Gastroesophageal sphincter (tissue), 4 donors: ENCODE measurements at places on chromosomes 2 and 18. TPM values are rescaled to one million over a fixed set of nuclear protein-coding genes. Genes with fewer than 3 reads are reported as not detected.
A peak's percentile ranks its signal among the peaks of the same experiment; 100 is the strongest.

Gene FAHD2B
- total RNA-seq = 12.1 TPM

Gene ALPP
- not detected for total RNA-seq

Gene HDAC4
- total RNA-seq = 41.3 TPM

Gene PROM2
- 2.3 TPM for total RNA-seq

Gene TGFA
- total RNA-seq = 5.0 TPM

Gene WDR54
- total RNA-seq = 12.4 TPM

Gene IL1RL2
- total RNA-seq = 0.40 TPM

Gene KYNU
- total RNA-seq = 0.27 TPM

Gene SLC4A3
- 30.6 TPM for total RNA-seq

Gene ITPRIPL1
- total RNA-seq = 0.27 TPM

- ATAC-seq = no peak
These were observed 97.5 kb upstream of the KCNJ3 start for GRCh38 chr2:154600927-154601494.

DNA sequence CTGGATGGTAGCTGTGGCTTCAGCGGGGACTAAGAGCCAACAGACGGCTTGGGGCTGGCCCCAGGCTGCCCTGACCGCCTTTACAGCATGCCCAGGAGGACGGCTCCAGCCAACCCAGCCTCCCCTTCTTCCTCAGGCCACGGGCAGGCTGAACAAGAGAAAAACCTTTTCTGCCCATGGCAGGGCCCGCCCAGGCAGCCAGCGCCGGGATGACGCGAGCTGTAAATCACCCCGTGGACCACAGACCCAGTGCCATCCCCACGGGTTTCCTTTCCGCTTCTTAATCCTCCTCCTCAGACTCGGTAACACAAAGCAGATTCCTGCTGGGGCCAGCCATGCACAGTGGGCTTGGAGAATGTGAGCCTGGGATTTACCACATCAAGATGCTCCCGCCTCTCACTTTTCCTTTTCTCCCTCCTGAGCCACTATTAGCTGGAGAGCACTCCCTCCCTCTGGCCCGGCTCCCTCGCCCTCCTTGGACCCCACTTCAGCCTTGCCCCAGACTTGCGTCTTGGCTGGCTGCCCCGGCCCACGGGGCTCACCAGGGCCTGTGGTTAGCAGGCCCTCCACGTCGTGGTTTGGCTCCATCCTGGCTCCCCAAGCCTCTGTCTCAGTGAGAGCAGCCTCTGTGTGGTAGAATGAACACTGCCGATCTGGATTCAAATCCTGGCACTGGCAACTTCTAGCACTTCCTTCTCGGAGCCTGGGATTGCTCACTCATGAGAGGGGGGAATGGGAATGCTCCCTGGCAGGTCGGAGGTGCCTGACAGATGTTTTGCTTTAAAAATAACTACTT lies 31.4 kb downstream of the ATOH8 start:
- peak; percentile 73 for ATAC-seq

DNA sequence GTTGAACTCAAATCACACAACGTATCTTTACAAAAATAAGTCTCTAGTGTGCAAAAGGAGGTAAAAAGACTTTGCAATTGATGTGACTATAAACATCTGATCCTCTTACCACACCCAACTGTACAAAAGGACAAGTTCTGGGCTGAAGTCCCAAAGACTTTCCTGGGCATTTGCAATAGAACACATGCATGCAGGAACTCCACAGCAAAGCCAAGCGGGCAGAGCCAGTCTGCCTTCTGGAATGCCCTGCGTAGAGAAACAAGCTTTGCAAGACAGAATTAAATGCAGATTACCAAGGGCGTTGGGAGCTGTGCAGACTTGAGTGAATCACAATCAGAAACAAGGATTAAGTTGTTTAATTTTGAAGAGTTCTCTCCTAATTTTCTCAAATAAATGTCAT lies 208.4 kb upstream of the ZNF521 start:
- no peak for ATAC-seq

DNA sequence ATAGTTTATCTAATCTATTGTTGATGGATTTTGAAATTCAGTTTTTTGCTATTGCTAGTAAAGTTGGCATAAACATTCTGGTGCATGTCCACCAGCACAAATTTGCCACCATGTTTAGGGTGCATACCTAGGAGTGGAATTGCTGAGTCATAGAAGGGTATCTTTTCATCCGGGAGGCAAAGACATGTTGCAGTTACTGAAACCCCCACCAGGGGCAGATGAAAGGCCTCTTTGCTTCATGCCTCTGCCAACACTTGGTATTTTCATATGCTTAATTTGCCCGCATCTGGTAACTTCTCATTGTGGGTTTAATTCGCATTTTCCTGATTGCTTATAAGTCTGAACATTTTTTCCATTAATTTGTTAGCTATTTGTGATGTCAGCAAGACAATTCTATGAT lies 8.2 kb downstream of the DCC start:
- ATAC-seq = no peak

DNA sequence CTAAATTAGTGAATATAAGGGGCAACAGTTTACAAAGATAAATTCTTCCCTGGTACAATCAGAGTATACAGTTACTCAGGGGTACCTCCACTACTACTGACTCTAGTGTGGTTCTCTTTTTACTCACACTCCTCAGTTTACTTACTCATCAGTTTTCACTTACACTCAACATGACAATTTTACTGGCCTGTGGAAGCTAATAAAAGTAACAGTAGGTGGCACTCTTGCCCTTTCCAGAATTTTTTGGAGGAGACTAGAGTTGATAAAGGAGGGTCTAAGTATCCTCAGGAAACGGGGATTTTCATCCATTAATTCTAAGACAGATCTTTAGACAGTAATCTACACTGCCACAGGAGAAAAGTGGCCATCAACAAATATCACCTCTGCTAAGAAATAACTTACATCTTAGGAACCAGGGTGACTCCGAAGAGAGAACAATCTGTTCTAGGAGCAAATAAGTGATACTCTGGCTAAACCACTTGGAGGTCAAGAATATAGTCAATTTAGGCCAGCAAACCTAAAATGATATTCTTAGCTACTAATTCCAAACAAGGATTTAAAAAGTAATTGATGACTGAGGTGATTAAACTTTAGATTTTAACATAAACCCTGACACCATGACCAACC lies 61.3 kb downstream of the ATL2 start:
- ATAC-seq = peak; percentile 37

DNA sequence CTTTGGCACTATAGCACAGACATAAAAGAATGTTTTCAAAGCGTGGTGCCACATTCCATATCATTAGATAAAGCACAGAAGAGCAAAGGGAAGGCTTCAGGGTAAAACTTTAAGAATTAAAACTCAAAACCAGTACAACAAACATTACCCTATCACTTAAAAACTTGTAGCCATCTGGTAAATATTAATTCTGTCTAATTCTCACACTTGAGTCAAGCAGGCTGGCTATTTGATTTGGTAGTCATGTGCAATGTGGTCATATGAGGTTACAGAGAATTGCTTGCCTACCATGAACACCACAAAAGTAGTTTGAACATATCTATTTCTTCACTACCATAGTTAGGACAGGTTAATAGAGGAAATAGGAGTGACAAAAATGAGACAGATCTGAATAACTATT lies 244.9 kb downstream of the IRS1 start:
- no peak for ATAC-seq

DNA sequence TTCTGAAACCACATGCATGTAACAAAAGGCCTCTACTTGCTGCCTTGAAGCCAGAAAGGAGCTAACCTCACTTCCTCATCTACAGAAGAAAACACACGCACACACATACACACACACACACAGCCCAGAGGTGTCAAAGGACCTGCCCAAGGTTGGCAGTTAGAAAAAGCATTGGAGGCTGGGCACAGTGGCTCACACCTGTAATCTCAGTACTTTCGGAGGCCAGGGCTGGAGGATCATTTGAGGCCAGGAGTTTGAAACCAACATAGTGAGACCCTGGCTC lies 125.9 kb upstream of the RNF152 start:
- ATAC-seq = no peak

DNA sequence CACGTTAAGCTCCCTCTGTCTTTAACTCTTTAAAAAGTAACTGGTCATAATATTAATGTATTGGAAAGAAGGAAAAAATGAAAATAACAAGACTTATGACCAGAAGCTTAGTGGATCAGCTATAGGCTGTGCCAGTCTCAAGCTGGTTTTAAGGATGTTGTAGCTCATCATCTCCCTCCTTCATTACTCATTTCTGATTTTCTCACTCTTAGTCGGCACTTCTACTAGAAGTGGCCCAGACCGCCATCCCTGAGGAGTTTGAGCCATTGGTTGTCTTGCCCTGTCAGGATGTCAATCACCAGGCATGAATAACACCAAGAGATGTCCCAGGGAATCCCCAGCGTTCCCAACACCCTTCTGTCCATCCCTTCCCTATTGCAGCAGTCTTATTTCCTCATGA lies 151.5 kb downstream of the ASXL3 start:
- no peak for ATAC-seq

DNA sequence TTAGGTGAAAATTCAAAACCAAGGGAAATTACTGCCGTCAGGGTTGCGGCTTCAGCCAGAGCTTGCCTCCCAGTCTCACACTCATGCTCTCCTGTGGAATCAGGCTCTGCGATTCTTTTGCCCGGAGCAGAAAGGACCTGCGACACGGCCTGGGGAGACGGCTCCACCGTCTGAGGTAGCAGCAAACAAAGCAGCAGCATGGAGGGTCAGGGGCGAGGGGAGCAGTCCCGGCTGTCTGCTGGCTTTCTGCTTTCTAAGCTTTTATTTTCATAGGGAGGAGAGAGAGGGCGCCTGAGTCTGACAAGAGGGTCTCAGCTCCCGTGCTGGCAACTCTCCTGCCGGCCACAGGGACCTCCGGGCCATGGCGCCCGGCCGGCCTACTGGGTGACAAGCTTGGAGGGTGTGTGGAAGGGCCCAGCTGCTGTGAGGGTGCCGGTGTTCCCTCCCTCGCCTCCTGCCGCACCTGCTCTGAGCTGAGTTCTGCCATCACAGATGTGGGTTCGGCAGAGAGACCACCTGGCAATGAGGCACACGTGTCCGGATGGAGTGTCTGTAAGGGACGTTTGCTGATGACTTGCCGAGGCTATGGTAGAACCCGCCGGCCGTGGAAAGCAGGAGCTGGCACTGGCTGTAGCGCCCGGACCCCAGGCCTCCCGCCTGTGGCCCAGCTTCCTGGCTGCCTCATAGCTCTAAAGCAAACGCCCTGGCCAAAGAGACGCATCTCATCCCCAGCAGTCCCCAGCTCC lies 66.2 kb upstream of the CTDP1 start:
- no peak for ATAC-seq

DNA sequence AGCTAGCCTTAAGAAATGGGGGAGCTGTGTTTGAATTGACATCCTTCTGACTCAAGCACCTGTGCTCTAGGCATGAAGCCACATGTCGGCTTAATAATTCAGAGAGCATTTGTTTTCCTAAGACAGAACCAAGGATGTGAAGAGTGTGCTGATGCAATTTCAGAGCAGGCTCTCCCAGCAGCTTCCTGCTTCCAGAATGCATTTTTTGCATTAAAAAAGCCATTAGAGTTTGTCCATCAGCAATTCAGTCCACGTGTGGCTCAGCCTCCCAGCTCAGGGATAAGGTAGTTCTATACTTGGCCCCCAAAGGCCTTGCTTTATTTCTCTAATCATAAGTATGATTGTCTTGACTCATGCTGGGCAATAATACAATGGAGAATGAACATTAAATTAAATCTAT lies 37.7 kb downstream of the DOCK10 start:
- no peak for ATAC-seq

- peak; percentile 22 for ATAC-seq
These were observed 41.4 kb downstream of the THUMPD2 start for GRCh38 chr2:39737661-39738060.

GRCh38 chr2:240426845-240427721 lies 8.4 kb upstream of the GPC1 start:
- ATAC-seq = no peak
